Fibroblast of lung (primary cell): ENCODE measurements at places on chromosomes 1 and 21.

DNA sequence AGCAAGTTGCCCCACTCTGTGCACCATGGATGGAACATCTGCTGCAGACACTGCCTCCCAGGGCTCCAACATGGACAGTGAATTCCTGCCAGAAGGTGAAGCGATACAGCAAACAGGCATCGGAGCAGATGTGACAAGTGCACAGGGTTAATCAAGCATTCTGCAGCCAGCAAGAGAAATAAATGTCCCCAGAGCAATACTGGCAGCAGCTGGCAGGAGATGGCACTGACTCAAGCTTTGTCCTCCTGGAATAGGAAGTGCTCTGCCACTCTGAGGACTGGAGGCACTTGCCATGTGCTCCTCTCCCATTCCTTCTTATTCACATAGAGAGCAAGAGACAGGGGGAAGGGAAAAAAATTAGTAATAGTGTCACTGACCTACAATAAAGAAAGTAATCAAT, 402.7 kb upstream of the DAB1 start:
- DNase-seq: no peak

GRCh38 chr1:116808200-116808847, 54.1 kb downstream of the CD2 start:
- DNase-seq: no peak

- peak; percentile 98 for DNase-seq
Observed at GRCh38 chr1:202235856-202236837, 42.5 kb downstream of the LGR6 start.

DNA sequence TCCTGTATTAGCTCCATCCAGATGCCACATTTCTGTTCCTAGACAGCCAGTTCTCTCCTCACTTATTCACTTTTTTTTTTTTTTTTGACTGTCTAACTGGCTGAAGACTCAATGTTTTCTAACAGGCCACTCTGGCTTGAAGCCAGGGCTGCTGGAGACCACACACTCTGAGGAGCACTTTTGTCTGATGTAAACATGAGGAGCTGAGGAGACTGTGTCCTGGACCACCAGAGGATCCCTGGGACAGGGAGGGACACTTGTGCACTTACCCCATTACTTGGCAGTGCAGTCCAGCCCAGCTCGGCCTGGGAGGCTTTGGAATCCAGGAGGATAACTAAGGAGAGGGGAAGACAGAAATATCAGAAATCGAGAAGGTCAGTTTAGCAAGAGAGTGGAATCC, 2.4 kb downstream of the EPHA10 start:
- DNase-seq: no peak

DNA sequence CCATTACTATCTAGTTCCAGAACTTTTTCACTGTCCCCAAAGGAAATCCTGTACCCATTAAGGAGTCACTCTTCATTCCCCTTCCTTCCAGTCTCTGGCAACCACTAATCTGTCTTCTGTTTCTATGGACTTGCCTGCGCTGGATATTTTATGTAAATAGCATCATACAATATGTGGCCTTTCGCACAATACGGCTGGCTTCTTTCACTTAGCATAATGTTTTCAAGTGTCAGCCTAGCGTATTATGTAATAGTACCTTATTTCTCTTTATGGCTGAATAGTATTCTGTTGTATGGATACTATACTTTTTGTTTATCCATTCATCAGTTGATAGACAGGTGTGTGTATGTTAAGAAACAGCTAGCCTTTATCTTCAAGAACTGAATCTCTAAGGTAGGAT, 14.3 kb downstream of the ATF3 start:
- no peak for DNase-seq

- DNase-seq: peak; percentile 42
Observed at GRCh38 chr21:14862794-14863720, 201.7 kb downstream of the NRIP1 start.

DNA sequence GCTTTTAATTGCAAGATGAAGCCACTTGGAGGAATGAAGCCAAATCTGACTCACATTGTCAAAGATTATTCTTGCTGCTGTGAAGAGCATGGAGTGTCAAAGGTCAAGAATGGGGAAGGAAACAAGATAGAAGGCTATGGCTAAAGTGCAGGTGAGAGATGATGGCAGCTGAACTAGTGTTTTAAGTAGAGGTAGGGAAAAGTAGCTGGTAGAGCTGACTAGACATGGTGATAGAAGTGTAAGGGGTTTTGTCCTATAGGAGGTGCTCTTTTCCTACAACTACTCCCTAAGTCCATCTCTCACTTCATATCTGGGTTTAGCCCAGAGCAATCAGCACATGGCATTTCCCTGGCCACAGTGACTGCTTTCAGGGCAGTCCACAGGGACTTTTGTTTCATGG, 11.8 kb downstream of the UBE2T start:
- DNase-seq: no peak

GRCh38 chr21:32102426-32102825, 176.4 kb downstream of the MIS18A start:
- DNase-seq: no peak
